Right renal pelvis (tissue), 4 donors: ENCODE measurements at places on chromosomes 6 and 20.
A peak's percentile ranks its signal among the peaks of the same experiment; 100 is the strongest.

GRCh38 chr6:136510299-136510698, 39.9 kb downstream of the MAP7 start:
- no peak for DNase-seq

GRCh38 chr6:142721215-142721920, 223.6 kb downstream of the HIVEP2 start:
- DNase-seq: no peak

DNA sequence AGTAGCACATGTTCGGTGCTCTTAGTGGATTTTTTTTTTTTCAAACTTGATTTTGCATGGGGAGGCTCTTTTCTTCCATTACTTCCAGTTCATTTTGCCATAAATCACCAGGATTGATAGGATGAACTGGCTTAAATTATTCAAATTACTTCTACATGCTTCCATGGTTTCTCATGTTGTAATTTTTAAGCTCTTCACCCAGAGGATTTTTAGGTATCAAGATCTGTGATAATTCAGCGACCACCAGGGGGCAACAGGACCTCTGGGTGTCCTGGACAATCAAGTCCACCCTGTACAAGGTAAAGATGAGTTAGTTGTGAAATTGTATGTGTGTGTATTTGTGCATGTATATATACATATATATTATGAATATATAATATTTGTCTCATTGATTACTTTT, 4.2 kb upstream of the EPHA7 start:
- DNase-seq: peak; percentile 70

- no peak for DNase-seq
Observed at GRCh38 chr20:40686893-40687292, 2.1 kb downstream of the MAFB start.

- DNase-seq: no peak
Observed at GRCh38 chr20:62045118-62045517, 20.6 kb downstream of the TAF4 start.

DNA sequence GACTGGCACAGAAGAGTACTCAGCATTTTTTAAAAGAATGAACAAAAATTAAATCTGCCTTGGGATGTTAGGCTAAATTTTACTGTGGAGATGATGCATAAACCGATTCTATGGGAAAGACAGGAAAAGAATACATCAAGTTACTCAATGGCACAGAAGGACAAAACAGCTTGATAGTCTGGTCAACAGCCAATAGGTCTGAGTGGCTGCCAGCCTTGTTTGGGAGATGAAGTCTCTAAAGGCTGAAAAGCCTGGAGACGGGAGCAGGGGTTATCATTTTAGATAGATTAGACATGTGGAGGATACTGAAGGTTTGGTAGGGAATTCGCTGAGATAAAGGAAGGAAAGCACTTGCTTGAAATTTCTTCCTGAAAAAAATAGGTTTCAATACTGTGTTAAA, 56.3 kb upstream of the LAMA2 start:
- DNase-seq: no peak

DNA sequence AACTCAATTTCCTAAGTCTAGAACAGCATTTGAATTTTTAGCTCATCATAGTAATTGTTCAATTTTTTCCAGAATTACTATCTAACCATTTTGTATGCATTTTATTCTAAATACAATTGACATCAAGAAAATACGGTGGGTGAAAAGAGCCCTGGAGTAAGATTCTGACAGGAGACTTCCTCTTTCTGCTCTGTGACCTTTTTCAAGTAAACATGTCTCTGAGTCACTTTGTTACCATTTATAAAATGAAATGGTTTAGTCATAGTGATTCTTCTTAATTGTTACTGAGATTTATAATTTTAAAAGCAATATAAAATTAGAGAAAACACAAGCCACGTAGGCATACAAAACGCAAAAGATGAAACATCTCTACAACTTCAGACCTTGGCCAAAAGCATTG, 80.2 kb downstream of the PLCB1 start:
- DNase-seq: no peak

GRCh38 chr20:19074828-19075516, 137.5 kb upstream of the SLC24A3 start:
- DNase-seq: no peak

DNA sequence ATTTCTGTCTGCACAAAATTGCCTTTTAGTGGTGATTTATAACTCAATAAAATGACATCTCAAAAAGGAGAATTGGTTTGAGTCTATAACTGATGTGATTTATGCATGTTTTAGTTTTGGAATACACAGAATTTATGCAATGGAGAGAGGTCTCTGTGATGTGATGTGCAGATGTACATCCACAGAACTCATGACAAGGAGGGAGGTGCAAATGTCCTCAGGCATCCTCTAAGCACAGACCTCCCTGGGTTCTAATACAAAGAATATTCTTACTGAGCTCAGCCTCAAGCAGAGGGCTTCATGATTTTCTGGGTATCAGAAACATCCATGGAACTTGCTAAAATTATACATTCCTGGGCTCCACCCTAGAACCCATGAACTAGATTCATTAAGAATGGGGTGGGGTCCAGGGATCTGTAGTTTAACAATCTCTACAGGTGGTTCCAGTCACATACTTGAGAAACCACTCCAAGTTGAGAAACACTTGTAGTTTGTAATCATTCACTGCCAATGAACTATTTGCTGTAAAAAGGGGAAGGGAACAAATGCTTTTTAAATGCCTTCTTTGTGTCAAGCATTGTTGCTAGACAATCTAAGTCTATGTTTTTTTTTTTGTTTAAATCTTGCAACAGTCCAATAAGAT, 60.2 kb upstream of the NEDD9 start:
- DNase-seq: no peak

DNA sequence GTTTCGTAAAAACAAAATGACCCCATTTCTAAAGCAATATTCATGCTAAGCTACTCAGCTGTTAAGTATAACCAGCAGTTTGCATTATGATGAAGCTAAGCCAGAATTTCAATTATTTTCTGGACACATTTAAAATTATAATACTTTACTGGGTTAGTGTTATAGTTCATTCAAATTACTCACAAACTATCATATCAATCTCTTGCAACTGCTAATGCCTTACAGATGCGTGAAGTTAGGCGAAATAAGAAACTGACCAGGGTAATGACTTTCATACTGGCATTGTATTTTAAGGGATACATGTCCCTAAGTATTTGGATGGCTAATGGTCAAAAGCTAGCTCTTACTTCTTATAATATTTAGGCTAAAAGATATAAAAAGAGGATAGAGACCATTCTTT, 249.6 kb downstream of the TSHZ2 start:
- no peak for DNase-seq

- DNase-seq: no peak
Observed at GRCh38 chr20:39067526-39068216, 105.5 kb downstream of the DHX35 start.

- DNase-seq: no peak
Observed at GRCh38 chr6:26122402-26122792, 35.2 kb downstream of the HFE start.

- no peak for DNase-seq
Observed at GRCh38 chr6:88143421-88144157, 22.6 kb downstream of the CNR1 start.

DNA sequence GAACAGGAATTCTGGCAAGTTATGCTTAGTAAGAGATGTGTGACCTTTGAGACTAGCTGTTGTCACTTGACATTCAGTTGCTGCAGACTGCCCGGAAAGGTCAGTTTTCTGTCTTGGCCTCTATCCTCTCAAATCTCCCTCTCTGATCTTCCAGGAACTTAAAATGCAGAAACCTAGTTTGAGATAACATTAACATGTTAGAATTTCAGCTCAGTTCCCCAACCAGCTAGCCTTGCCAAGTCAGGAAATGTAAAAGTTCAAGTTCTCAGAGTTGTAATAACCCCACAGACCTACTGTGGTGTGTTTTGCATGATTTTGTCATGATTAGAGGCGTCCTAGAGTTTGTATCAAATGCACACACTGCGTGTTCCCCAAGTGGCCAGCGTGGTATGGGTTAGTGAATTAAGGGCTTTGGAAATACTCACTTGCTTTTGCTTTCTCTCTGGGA, 46.6 kb downstream of the DUSP22 start:
- DNase-seq: no peak
